ENCODE measurements at places on chromosomes 5 and 9. TPM values are rescaled to one million over a fixed set of nuclear protein-coding genes. Genes with fewer than 3 reads are reported as not detected.

The OR1Q1 gene
- not detected for total RNA-seq

The ASS1 gene
- 81.5 TPM for total RNA-seq

The SHISAL2B gene
- 15.4 TPM for total RNA-seq

The MLANA gene
- total RNA-seq: not detected

The LMNB1 gene
- total RNA-seq: 174 TPM

The C9 gene
- not detected for total RNA-seq

Data from H7 (cell line).